Stimulated activated CD4-positive, alpha-beta T cell treated with anti-CD3 and anti-CD28 coated beads, TNF-alpha, amount 100 ng/mL, for 1 hour (primary cell): ENCODE measurements at places on chromosomes 1 and 21.

- DNase-seq, result no peak
These were observed 110.2 kb downstream of the NAV1 start for GRCh38 chr1:201648907-201649721.

DNA sequence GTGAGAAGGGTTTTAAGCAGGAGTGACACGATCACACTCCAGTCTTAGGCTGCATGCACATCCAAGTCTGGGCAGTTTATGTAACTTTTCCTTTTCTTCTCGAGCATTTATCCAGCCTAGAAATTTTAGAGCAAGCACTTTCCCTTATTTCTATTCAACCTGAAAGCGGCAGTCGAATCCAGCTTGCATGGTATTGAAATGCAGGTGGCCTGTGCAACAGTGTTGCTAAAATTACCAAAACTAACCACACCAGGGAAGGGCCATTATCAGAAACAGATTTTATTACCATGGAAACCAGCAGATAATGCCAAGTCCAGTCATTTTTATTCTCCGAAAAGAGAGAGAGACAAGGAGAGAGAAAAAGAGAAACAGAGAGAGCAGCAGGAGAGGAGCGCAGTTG is 179.9 kb upstream of the ZC3H12A start:
- DNase-seq, result no peak

- no peak for DNase-seq
These were observed 138.2 kb upstream of the RAB4A start for GRCh38 chr1:229132706-229133105.

DNA sequence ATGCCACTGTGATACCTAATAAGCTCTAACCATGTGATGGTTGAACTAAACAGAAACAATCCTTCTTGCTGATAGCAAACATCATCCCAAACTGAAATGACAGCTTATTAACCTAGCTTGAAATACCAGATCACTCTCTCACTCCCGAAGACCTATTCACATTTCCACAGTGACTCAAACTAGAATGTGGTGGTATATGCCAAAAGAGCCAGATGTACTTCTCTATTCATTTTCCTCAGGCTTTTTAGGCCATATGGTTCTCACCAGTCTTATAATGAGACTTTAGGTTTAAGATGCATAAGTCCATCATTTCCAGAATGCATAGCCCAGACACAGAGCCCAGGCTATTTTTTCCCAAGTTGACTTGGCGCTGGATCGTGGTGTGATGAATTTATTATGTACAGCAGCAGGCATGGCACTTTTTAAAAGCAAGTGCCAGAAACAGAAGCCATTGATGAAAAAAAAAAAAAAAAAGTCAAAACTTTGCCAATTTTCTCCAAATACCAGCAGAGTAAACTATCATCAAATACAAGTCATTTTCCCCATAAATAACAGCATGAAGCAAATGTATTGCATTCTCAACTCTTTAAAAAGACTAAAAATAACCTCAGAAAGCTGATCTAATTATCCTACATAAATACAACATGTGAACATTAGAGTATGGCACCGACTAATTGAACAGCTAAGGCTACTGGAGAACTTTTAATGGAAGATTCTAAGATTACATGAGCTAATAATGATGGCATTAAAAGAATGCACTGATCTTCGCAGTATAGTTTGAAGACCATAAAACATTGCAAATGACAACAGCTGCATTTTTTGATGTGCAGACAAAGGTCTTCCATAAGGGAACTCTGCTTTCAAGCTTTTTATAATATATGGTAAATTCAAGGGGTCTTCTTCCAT is 365.4 kb downstream of the LRRIQ3 start:
- no peak for DNase-seq

GRCh38 chr1:103459346-103459745 is 66.2 kb upstream of the RNPC3 start:
- DNase-seq, result no peak

- no peak for DNase-seq
These were observed 34.8 kb downstream of the SLC35D1 start for GRCh38 chr1:67019121-67019520.

DNA sequence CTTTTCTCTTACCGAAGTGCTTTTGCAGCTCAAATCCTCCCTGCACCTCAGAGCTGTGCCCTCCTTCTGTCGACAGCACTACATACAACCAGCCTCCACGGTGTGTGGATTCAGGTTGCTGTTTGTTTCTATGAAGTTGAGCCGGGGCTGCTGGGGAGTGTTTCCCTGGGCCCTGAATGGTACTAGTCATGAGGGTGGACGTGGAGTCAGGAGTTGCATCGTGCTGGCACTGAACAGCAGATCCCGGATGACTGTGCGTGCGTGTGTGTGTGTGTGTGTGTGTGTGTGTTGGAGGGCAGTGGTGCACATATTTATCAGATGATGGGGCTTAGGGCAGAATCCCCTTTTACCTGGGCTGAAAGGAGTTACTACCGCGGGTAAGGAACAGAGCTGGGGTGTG is 47.0 kb downstream of the ACTL8 start:
- no peak for DNase-seq

DNA sequence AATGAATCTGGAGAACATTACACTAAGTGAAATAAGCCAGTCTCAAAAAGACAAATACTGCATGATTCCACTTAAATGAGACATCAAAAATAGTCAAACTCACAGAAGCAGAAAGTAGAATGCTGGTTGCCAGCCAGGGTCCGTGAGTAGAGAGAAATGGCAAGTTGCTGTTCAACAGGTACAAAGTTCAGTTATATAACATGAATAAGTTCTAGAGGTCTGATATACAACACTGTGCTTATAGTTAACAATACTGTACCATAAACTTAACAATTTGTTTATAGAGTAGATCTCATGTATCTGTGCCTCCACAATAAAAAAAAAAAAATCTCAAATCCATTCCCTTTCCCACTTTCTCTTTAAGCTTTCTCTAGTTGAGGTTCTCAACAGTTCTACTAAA is 83.5 kb downstream of the DENND1B start:
- no peak for DNase-seq

DNA sequence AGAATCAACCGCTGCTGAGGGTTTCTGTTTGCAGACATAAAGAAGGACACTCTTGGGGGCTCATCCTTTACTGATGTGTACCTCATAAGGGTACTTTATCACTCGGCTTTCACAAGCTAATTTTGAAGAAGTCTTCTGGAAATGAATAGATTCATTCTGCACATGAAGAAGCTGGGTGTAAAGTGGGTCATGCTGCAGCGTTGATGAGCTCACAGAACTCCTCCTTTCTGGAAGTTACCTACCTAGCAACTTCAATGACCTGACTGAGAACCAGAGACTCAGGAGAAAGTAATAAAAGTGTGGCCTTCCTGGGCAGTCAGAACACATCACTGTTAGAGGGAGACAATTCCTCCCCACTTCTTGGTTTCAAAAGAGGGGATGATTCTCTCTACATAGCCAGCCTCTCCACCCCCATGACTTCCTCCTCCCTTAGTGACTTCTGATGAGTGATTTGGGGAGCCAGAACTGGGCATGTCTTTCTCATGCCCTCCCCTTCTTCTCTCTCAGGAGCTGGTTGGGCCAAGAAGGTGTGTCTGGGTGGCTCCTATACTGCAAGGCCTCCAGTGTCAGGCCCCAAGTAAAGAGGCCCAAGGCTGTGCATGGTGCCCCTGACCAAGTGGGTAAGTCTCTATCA is 27.0 kb downstream of the PCNX2 start:
- no peak for DNase-seq

- DNase-seq, result no peak
These were observed 1.5 kb downstream of the GPATCH4 start for GRCh38 chr1:156599811-156600210.
